ENCODE measurements at places on chromosomes 7 and 10.

- no peak for DNase-seq
Observed at GRCh38 chr7:32591938-32592337, 96.6 kb downstream of the AVL9 start.

- DNase-seq, result no peak
Observed at GRCh38 chr7:14542624-14543023, 359.9 kb downstream of the DGKB start.

DNA sequence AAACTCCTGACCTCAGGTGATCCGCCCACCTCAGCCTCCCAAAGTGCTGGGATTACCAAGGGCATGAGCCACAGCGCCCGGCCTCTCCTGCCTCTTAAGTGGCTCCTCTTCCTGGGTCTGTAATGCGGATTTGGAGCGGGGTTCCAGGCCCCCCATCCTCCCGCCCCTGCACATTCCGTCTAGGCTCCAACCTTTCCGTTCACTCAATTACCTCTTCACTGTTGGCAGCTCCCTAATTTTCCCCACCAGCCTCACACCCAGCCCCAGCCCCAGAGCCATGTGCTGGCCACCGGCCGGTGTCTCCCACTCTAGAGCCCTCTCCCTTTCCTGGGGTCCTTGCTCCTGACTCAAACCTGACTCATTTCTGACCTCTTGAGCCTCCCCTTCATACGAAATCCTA lies 16.6 kb downstream of the ASB13 start:
- no peak for DNase-seq

DNA sequence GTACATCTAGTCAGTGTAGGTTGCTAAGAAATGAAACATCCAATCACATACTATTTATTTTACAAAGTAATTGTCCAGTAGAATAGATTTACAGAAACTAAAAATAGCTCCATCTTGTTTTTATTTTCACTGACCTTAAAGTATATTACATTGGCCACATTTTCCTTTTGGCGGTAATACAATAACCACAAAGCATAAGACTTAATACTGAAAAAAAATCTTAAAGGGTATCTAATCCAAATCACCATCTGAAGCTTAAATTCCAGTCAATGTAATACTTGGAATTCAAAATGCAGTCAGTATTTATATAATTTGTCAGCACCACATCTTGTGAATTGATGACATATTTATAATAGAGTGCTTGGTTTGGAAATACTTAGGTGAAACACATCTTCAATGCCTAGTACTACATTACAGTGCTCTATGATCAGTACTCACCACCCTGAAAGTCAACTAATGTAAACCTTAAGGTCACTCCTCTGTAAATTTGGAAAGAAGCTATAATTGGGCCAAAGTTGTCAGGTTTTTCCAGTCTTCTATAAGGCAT lies 8.9 kb downstream of the ANKMY2 start:
- DNase-seq, result no peak
